NCI-H226 (cell line): ENCODE measurements at places on chromosomes 2 and 18.

GRCh38 chr2:17541531-17541950 lies 1.0 kb downstream of the VSNL1 start:
- no peak for DNase-seq

DNA sequence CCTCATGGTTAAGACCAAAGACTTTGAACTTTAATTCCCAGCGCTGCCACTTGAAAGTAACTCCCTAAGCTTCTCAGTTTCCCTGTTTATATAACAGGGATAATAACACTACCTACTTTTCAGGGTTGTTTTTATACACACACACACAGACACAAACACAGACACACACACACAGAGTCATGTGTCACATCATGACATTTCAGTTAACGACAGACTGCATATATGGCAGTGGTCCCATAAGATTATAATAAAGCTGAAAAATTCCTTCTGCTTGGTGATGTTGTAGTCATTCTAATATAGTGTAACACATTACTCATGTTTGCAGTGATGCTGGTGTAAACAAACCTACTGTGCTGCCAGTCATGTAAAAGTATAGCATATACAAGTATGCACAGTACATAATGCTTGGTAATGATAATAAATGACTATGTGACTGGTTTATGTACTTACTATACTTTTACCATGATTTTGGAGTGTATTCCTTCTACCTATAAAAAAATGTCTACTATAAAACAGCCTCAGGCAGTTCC lies 89.2 kb upstream of the ITGA4 start:
- no peak for DNase-seq

- no peak for DNase-seq
Observed at GRCh38 chr2:116820986-116821385, 993.5 kb upstream of the DDX18 start.

GRCh38 chr2:3823748-3824147 lies 120.4 kb downstream of the DCDC2C start:
- DNase-seq: no peak

DNA sequence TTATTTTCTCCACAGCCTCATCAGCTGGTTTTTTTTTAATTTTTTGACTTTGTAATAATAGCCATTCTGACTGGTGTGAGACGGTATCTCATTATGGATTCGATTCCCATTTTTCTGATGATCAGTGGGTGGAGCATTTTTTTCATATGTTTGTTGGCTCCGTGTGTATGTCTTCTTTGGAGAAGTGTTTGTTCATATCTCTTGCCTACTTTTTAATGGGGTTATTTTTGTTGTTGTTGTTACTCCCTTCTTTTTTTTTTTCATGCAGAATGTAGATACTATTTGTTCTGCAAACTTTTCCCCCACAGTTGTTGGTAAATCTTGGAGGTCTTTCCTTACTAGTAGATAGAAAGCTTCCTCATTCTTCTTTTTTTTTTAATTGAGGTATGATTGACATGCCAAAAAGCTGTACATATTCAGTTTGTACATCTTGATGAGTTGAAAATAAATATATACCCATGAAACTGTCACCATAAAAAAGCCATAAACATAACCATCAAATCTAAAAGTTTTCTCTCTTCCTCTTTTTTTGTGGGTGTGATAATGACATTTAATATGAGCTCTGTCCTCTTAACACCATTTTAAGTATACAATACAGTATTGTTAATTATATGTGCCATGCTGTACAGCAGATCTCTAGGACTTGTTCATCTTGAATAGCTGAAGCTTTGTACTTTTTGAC lies 21.8 kb upstream of the NT5DC4 start:
- no peak for DNase-seq

DNA sequence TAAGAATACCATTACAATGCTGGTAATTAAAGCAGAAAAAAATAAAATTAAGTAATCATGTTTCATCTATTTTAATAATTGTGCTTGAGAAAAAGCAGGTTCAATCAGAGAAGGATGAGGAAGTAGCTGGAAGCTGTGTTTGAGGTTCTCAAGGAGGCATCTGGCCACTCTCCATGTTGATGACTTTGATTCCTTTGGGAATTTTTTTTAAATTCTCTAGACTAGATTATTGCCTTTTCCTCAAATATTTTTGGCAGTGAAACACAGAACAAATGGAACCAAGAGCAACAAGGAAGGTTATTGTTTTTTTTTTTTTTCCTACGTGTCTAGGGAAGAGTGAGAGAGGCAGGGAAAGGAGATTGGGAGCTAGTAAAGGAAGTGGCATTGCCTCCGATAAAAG lies 99.9 kb upstream of the NRP2 start:
- DNase-seq: no peak

DNA sequence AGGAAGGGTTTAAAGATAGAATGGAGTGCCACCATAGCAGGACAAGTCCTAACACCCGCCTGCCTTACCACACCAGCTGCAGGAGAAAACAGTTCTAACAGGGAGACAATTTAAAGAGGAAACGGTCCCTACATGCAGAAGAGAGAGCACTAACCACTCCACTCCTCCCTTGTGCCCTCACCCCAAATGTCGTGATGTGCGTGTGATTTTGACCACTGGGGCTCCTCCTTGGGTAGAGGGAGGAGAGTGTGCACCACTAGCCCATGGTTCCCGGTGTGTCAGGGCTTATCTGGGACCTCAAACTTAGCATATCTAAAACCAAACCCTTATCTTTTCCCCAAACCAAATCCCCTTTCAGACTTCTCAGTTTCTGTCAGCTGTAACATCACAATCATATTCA lies 105.5 kb upstream of the CCDC68 start:
- no peak for DNase-seq

DNA sequence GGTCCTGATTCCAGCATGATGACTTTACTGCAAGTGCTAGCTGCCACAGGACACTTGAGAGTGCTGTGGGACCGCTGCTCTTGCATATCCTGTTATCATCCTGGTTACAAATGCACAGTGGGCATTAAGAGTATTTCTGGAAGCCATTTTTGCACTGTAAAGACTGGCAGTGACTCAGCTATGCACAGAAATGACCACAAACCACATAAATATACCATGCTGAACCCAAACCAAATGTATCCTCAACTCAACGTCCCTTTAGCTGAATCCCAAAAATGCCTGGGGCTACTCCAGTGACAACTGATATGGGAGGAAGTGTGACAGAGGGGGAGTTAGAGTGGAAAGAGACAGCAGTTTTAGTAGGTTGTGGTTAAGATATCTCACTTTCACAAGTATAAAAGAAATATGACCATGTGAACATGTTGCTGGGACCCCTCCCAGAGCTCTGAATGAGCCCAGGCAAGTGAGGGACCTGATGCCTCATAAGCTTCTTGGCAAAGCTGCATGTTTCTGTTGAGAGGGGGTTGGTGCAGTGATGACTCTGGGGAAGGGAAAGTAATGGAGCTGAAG lies 37.3 kb downstream of the RHBDD1 start:
- DNase-seq: no peak

DNA sequence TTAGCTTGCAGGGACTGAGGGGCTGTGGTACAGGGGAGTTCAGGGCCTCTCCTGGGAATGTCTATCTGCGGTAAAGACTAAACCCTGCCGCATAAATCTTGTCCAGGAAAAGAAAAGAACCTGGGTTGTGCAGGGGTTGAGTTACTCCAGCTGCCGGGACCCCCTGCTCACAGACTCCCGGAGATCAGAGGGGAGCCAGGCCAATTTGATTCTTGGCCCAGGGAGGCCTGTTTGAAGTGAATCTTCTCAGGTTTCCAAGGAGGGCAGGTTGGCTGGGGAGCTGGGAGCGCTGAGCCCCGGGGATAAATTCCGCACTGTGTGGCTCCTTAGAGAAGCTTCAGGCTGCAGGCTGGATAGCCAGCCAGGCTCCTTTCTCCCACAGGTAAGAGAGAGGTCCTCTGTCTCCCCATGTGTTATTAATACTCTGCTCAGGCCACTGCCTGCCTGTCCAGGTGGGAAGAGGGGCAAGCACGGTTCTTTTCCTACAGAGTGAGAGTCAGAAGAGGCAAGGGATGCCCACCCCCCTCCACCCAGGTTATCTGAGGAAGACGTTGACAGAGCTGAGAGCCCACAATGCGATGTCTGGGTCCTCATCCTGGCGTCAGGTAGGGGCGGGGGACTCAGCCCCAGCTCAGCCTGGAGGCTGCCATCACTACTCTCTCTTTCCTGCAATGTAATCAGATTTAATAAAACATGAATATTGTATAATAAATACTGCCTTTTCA lies 82.7 kb downstream of the LONRF2 start:
- no peak for DNase-seq

- no peak for DNase-seq
Observed at GRCh38 chr2:3488061-3488531, 31.2 kb downstream of the ADI1 start.
